ENCODE measurements at places on chromosomes 2 and 18. TPM values are rescaled to one million over a fixed set of nuclear protein-coding genes. Genes with fewer than 3 reads are reported as not detected.

DNA sequence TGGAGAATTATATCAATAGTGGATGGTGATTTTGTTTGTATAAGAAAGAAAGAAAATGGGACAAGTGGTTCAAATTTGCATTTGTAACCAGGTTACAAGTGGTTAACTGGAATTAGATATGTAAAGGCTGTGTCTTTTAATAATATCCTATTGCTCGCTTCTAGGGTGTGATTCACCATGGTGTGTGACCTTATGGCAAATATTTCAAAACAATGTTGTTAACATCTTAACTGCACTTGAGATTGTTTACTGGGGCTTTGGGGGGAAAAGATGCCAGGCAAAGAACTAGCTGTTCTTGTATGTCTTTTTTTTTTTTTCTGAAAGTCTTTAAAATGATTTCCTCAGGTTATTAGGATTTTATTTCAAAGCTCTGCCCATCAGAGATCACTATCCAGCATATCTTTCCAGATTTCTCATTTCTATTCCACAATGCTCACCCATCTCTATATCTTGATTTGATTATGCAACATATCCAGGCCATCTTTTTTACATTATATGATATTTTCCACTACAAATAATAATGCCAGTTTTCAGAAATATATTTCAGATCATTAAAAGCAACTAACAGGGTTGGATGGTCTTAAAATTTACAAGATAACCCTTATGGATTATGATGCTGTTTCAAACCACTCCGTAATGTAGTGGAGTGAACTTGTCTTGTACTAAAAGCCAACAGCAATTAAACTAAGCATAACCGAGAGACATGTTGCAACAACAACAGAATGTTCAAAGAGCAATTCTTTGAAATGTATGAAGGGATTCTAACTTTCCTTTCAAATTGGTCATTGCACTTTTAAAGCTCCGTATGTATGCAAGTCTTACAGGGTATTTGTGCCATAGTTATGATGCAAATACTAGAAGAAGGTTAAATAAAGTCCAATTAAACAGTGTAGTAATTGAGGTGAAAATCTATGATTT lies 341.5 kb upstream of the ETAA1 start:
- DNase-seq, result no peak

DNA sequence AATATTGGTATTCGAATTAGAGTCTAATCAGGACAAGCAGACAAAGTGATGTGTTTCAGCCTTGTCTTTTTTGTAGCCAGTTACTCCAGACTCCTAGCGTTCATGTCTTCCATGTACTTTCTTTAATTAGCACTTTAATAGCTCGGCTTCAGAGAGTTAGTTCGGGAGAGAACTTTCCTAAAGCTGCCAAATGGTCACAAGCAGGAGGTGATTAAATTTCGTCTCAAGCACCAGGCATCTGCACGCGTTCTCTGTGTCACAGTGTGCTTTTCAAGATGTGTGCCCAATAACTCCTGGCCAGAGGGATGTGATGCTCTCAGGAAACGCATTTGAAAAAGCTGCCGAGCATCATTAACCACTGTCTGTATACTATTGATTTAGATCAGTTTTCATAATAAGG lies 790.8 kb downstream of the SOCS6 start:
- no peak for DNase-seq

- no peak for DNase-seq
Measured at GRCh38 chr2:120818441-120818920, 82.8 kb downstream of the GLI2 start.

- DNase-seq, result no peak
Measured at GRCh38 chr18:58970943-58971790, 106.5 kb downstream of the ZNF532 start.

DNA sequence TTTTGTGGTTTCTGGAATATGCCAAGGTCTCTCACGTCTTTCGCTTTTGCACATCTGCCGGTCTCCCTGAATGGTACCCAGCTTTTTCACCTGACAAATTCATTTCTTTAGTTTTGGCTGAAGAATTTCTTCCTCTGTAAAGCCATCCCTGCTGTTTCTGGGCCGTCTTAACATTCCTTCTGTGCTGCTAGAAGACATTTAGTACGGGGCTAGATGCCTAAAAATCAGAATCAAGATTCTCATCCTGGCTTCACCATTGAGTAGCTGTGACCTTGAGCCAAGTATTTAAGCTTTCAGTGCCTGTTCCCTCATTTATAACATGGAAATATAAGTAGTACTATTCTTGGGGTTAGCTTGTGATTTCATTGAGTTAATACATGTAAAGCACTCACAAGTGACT lies 6.4 kb upstream of the BCL2 start:
- DNase-seq, result no peak

- DNase-seq, result no peak
Measured at GRCh38 chr18:59382383-59382782, 23.3 kb upstream of the LMAN1 start.

DNA sequence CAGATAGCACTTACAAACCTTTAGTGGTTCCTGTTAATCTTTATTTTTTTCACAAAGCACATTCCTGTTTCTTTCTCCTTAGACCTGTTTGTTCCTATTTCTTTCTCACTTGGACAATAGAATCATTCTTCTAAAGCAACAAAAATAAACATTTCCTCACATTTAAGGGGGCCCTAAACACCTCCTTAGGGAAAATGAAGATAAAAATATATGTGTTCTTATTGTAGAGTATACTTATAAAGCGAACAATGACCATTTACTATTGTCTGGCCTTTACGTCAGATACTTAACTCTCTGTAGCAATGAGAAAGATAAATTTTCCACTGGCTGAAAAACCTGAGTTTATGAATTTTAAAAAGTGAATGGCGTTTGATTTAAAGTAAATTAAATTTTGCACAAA lies 234.6 kb downstream of the TCF4 start:
- no peak for DNase-seq

DNA sequence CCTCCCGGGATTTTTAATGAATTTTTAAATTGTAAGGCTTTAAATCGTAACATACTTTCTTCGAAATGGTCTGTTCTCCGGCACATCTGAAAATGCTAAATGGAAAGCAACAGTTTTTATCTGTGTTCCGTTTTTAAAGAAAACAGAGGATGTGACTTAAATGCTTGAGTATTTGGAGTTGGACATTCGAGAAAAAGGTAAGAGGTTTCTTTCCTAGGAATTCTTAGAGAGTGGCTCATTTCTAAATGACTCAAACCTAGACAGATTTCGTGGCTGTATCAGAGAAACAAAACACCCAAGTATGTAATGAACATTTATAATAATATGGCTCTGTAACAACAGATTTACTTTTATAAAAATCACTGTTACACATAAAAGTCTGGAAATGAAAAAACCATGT lies 177.6 kb upstream of the CCDC68 start:
- DNase-seq, result no peak

DNA sequence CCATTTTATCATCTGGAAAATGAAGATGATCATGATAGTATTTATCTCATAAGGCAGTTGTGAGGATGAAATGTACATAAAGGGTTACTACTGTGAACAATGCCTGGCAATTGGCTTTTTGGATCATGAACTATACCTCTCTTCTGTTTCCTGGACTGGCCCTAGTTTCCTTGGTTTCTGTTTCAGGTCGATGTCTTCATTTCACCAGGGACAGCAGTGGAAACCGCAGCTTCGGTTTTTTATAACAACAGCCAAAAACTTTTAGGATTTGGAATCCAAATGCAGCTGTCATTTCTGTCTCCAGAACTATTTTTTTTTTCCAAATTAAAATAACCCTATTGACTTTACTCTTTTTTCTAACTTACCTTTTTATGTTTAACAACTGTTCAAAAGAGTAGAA lies 425.1 kb downstream of the RND3 start:
- DNase-seq, result no peak

GRCh38 chr2:167987558-167987957 lies 259.8 kb downstream of the STK39 start:
- DNase-seq, result no peak

DNA sequence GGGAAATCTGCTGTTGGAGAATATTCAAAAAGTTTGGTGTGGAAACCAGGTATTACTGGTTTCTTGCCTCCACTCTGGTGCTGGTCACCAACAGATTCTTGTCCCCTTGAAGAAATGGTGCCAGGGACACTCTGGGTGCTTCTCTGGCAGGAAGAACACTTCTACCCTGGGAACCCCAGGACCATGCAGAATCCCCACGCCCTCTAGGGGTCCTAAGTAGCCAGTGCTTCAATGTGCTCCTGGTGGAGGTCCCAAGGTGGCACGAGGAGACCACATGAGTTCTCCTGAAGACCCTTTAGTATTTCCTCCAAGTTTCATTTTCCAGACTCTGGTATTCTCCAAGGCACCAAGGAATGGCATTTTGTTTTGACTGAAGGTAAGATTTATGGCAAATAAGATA lies 380.6 kb downstream of the TSN start:
- DNase-seq, result no peak

GRCh38 chr2:176418768-176419167 lies 149.5 kb downstream of the MTX2 start:
- no peak for DNase-seq

- no peak for DNase-seq
Measured at GRCh38 chr2:174336501-174337336, 2.0 kb downstream of the SP9 start.

DNA sequence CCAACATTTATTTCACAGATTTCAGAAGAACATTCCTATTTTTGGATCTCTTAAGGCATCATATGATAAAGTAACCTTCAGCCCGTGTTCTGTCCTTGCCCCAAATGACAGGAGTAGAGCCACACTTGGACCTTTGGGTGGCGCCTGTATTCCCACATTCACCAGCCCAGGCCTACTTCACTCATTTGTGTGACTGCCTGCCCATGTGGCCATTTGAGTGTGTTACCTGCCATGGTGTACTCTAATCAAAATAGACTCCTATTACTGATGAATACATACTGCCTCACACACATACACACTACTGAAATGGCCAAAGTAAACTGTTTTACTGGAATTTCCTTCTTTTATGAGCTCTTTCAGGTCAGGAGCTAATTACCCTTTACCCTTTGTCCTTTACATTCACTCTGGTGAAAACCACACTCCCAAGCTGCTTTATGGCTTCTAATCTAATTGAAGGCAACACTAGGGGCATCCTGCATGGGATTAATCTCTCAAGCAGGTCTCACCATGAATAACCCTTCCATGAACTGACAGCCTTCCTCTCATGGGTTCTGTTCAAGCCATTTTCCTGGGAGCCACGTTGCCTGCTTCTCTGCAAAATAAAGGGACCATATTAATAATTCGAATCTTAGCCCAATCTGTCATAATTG lies 271.0 kb upstream of the GALNT5 start:
- no peak for DNase-seq

- no peak for DNase-seq
Measured at GRCh38 chr18:37383036-37383785, 182.4 kb downstream of the CELF4 start.

GRCh38 chr2:101638181-101638711 lies 59.3 kb upstream of the MAP4K4 start:
- DNase-seq, result no peak

GRCh38 chr18:56508370-56509036 lies 129.9 kb downstream of the TXNL1 start:
- DNase-seq, result no peak

GRCh38 chr18:484749-485464 lies 15.6 kb downstream of the COLEC12 start:
- no peak for DNase-seq

DNA sequence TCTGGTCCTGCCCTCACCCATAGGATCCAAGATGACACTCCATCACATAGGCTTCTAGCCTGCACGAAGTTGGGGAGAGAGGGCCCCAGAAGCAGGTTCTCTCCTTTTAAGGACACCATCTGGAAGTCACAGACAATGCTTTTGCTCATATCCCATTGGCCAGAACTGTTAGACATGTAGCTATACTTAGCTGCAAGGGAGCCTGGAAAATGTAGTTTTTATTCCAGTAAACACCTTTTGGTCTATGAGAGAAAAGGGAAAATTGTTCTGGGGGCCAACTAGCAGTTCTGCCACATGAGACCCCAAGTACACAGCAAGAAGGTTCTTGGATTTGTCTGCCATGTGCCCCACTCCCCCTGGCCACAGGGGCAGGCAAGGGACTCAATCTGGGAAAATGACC lies 206.1 kb downstream of the ZFP36L2 start:
- DNase-seq, result no peak

DNA sequence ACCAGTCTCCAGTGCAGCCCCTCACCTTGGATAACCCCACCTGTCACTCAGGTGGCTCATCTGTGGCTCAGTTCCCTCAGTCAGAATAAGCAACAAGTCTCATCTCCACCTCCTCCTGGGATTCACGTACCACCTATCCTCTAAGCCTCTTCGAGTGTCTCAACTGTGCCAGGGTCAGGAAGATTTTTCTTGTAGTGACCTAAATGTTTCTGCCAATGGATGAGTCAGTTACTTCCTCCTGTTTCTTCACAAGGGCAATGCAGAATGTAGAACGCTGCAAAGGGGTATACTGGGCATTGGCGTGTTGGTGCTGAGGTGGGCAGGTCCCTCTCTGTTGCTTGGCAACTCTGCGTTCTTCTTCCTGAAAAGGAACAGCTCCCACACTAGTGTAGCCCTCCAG lies 213.3 kb upstream of the CXCR4 start:
- no peak for DNase-seq

GRCh38 chr2:227455200-227455599 lies 16.8 kb upstream of the AGFG1 start:
- no peak for DNase-seq

DNA sequence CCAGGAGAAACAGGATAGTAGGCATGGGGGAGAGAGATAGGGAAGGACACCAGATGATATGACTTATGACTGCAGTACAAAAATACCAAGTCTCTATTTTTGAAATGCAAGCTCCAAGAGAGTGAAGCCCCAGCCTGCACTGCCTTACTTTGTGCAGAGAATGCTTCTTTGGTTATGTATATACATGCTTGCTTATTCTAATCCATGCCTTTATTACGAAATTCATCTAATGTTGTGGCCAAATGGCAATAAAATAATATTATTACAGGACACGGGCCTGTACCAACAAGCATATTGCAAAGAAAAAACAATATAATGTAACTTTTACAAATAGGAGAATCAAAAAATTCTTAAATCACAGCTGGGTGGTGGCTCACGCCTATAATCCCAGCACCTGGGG lies 110.8 kb downstream of the BCL11A start:
- DNase-seq, result no peak

GRCh38 chr2:62177392-62178049 lies 18.4 kb upstream of the B3GNT2 start:
- no peak for DNase-seq

- no peak for DNase-seq
Measured at GRCh38 chr18:33673689-33674088, 95.7 kb downstream of the ASXL3 start.

DNA sequence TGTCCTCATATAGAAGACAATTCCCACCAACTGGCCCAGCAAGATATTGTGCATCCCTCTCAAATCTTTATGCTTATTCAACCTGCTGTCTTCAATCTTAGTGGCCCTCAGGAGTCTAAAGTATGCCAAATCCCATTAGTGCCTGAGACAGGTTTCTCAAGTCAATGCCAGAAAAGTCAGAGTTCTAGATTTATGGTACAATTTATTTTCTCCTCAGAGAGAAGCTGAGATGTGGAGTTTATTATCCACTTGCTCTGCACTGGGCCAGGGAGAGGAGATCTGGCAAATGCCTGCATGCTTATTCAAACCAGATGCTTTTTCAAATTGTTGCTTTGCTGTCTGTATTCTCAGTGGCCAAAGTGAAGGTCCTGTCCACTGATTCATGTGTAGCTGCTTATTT lies 825.2 kb downstream of the METTL4 start:
- DNase-seq, result no peak

The ASXL3 gene
- total RNA-seq, result not detected

The LINC00305 gene
- not detected for total RNA-seq

The AQP12B gene
- not detected for total RNA-seq

The ADRA2B gene
- 0.06 TPM for total RNA-seq

The SMIM21 gene
- not detected for total RNA-seq

The VIL1 gene
- total RNA-seq, result 0.17 TPM

The RESP18 gene
- total RNA-seq, result not detected

The CROCC2 gene
- total RNA-seq, result not detected

The CCDC148 gene
- total RNA-seq, result not detected

Data from activated CD4-positive, alpha-beta T cell treated with anti-CD3 and anti-CD28 coated beads, Interleukin-2, amount 10 ng/mL, durations not matched to agents 7 days and 5 days (primary cell).